ENCODE measurements at places on chromosomes 7 and 10.

GRCh38 chr7:158617737-158618128, 30.1 kb upstream of the PTPRN2 start:
- DNase-seq, result no peak

GRCh38 chr7:19215412-19215811, 70.2 kb upstream of the FERD3L start:
- DNase-seq, result no peak

DNA sequence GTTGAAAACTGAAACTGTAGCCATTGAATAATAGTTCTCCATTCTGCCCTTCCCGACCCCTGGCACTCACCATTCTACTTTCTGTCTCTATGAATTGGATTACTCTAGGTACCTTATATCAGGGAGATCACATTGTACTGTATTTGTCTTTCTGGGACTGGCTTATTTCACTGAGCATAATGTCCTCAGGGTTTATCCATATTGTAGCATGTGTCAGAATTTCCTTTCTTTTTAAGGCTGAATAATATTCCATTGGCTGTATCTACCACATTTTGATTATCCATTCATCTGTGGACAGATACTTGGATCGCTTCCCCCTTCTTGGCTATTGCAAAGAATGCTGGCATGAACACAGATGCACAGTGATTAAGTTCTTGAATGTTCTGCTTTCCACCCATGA, 107.4 kb downstream of the CDH23 start:
- no peak for DNase-seq

DNA sequence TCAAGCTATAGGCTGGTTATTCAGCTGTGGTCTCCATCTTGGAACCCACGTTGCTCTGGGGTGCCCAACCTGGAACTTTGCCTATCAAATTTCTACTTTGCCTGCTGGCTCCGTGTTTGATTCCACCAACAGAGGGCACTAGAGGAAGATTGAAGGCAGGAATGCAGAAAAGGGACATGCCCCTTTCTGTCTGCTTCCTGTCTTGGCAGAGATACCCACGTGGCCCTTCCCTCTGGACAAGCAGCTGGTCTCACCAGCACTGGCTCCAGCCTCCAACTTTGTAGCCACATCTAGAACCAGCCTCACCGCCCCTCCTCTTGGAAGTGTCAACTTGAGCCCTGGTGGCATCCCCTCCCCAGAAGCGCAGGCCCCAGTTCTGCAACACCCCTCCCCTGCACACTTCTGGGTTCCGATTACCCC, 52.1 kb upstream of the ZNF438 start:
- peak; percentile 35 for DNase-seq

- no peak for DNase-seq
Measured at GRCh38 chr10:16472828-16473227, 36.0 kb downstream of the PTER start.

DNA sequence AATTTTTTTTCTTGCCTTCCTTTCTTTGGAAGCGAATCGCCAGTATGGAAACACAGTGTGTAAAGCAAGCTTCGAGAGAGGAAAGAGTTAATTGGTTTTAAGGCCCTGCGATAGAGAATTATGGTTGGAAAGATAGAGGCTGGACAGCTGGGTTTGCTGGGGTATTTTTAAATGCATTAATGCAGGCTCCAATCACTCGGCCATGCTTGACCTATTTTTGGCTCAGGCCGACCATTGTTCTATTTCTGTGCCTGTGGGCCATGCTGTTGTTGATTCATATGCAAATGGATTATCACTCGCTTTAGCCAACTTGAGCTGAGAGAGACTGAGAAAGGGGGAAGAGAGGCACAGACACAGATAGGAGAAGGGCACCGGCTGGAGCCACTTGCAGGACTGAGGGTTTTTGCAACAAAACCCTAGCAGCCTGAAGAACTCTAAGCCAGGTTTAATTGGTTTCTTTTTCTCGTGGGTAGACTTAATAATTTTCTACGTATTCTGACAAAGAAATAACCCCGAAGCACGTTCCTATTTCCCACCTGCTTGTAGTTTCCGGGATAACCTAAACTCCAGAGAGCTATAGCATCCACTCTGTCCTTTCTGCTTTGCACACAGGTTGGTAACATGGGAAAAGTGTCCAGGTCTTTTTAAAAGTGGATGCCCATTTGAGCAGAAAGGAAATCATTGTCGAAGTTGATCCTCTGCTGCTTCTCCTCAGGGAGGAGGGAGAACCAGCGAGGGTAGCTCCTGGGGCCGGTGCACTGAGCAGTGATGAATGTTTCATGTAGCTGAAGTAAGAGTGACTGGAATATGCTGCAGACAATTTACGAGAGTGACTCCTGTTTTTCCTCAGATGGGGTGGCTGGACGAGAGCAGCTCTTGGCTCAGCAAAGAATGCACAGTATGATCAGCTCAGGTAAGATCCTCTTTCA, at the start of gene HDAC9:
TSS of gene HDAC9 (plus strand) at position 338 of the 929 bp plus-strand sequence. CDS start at position 892, 554 bp downstream.
- DNase-seq, result peak; percentile 33

DNA sequence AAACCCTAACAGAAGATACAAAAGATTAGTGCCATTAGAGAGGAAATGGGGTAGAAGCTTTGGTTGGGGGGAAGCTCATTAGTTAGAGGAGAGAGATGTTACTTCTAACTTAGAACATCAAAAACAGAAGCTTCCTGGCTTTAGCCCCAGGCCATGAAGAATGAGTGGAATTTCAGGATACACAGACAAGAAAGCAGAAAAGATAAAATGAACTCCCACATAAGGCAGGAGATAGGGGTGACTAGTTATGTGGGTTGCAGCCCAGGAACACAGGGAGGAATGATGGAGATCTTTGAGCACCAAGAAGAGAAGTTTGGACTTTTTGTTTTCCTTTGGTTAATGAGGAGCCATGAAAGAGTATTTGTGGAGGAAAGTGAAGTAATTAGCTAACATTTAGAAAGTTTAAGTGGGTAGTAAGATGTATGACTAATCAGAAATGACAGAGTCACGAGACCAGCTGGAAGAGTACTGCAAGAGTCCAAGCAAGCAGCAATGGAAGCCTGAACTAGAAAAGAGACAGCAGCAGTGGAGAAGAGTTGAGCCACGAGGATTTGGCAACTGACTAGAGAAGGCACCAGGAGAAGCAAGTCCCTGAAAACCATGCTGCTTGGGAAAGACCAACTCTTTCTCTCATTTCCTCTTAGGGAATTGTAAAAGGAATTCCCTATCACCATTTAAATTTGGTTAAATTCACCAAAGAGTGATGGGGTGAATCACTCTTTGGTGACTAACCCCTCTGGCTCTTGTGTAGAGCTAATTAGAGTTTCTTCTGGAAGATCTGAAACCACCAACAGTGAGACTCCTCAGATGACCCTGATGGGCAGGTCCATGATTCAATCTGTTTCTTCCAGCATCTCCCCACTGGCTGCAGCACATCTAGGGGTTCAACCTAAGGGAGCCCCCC, 131.9 kb downstream of the KCNMA1 start:
- DNase-seq, result no peak

DNA sequence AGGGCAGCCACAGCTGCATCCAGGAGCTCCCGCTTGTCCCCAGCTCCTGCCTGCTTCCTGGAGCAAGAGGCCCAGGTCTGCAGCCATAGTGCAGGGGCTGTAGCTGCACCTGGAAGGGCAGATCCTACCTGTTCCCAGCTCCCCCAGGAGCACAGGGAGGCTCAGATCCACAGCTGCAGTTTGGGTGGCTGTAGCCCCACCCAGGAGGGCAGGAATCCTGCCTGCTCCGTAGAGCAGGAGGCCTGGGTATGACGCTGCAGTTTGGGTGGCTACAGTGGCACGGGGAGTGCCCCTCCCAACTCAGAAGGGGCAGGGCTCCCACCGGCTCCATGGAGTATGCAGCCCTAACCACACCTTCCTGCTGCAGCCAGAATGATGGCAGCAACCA, 26.7 kb upstream of the CDCA7L start:
- no peak for DNase-seq

DNA sequence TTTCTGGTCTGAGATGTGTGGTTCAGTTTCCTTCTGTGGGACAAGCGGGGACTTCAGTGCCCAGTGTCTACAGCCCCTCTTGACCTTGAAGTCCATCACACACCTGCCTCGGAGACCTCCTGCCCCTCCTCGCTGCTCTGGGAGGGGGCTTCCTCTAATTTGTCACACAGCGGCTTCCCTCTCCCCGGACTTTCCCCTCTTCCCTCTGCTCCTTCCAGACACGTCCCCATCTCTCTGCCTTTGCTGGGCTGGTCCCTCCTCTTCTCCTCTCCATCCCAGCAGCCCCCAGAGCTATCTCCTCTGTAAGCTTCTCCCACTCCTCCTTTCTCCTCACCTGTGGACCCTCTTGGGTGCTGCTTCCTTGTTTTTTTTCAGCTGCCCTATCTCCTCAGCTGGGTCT, 122.2 kb upstream of the SORCS3 start:
- no peak for DNase-seq

DNA sequence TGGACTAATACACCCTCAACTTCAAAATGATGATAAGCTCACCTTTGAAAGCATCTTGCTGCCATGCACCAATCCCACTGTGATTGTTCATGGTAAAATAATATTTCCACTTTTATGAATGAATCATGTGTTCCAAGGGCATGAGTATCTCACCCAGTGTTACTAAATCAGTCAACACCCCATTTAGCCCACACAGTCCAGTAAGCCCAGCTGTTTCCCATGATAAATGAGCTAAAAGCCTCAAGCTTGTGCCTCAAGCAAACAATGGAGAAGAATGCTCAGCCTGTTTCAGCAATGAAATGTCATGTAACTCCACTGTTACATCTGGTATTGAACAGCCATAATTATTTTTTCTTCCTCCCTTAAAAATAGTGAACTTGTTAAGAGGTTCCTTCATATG, 442.5 kb downstream of the XPNPEP1 start:
- DNase-seq, result no peak

GRCh38 chr7:125255810-125256209, 326.2 kb upstream of the POT1 start:
- DNase-seq, result no peak

GRCh38 chr10:7513936-7514335, 103.1 kb upstream of the SFMBT2 start:
- DNase-seq, result no peak

DNA sequence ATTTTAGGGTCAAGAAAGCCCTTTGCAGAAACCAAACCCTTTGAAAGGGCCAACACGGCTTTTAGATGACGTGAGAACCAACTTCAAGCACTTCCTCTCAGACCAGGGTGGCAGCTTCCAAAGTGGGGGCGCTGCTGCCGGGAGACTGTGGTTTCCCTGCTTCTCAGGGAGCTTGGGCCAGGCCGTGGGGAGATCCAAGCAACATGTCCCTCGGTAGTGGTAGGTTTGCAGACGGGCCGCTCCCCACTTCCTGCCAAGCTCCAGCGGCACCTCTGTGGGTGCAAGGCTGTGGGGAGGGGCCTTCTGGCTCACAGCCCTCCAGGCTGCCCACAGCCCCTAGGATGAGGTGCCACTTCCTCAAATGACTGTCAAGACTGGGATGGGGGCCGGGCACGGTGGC, 132.4 kb downstream of the FAM53B start:
- peak; percentile 61 for DNase-seq

GRCh38 chr10:82558014-82558607, 683.1 kb downstream of the NRG3 start:
- DNase-seq, result no peak

DNA sequence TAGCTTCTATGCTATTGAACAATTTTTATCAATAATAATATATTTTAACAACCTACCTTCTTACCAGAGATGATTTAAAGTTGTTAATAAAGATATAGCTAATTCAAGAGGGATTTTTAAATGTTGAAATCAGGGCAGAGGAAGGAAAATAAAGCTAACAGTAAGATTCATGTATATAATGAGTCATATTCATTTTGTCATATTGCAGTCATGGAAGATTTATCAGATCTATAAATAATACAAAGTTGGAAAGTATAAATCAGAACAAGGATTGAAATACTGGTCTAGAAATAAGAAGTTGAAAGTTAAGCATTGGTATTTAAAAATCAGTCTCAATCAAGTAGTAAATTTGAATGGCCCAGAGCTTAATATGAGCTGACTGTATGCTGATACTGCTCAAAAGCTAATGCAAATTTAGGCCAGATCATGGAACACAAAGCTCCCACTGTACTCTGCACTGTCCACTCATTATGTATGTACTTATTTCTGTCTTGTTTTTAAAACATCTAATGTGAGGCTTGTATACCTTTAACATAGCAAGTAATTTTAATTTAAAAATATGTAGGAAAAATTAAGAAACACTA, 196.9 kb downstream of the ZEB1 start:
- no peak for DNase-seq

GRCh38 chr7:10128748-10129147, 844.9 kb upstream of the PHF14 start:
- DNase-seq, result no peak

GRCh38 chr7:24025765-24026164, 258.2 kb upstream of the NPY start:
- no peak for DNase-seq

- no peak for DNase-seq
Measured at GRCh38 chr7:107233174-107233573, 64.4 kb downstream of the HBP1 start.

- DNase-seq, result no peak
Measured at GRCh38 chr7:88985295-88985694, 189.8 kb upstream of the TEX47 start.

DNA sequence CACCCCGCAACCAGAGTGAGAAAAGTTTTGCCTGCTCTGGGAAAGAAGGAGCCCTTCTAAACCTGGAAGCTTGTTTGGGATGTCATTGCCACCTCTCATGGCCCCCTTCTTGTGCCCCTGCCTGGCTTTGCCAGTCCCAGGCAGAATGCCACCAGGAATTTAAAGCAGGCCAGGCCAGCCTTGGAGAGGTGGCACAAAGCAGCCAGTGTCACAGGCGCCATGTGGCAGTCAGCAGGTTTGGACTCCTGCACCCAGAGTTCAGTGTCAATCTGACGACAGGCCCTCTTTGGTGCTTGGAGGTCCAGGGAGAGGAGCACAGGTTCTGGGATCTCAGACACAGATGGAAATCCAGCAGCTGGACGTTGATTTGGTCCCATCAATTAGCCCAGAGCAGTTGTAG, 12.7 kb downstream of the HK1 start:
- no peak for DNase-seq

GRCh38 chr10:77905781-77906180, 20.8 kb downstream of the DLG5 start:
- DNase-seq, result no peak

DNA sequence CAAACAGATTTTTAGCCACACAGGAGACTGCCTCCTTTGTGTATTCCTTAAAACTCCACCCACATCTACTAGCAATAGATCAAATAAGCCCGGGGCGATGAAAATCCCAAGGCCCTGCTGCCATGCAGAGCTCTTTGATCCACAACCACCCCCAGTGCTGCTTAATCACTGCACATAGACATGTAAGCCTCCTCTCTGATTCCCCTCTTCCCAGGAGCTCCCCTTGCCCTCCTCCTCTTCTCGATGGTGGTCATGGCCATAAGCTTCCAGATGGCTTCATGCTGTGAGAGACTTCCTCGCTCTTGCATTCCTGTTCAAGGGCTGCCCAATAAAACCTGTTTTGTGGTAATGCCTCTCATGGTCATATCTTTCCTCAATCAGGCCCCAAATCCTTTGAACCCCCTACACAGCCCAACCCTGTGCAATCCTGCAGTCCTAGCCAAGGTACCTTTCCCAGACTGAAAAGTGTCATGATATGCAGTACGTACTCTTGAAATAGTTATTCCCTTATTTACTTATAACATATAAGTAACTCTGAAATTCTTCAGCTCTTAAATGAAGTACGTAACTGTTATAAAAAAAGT, 158.5 kb downstream of the CACNA2D1 start:
- DNase-seq, result no peak

Data from CD4-positive, alpha-beta T cell treated with Interferon gamma for 1 hour (primary cell).